Bronchial smooth muscle cell (primary cell): ENCODE measurements at places on chromosomes 7 and 10. TPM values are rescaled to one million over a fixed set of nuclear protein-coding genes. Genes with fewer than 3 reads are reported as not detected.

Gene HGF
- 59.0 and 126 TPM in 2 replicates for total RNA-seq

Gene ANKRD2
- total RNA-seq, result 0.16 and 4.9 TPM in 2 replicates

Gene STEAP1
- total RNA-seq, result 20.0 and 30.7 TPM in 2 replicates

Gene CLRN3
- not detected in 2 replicates for total RNA-seq

Gene ZNF488
- total RNA-seq, result 0.34 TPM in 1 of 2 replicates, not detected in the other

Gene VSTM2A
- not detected in 2 replicates for total RNA-seq

Gene FAM237B
- not detected in 2 replicates for total RNA-seq

Gene CPA4
- 2.7 and 10.6 TPM in 2 replicates for total RNA-seq

Gene VSTM4
- total RNA-seq, result 5.5 and 6.4 TPM in 2 replicates

Gene VWA2
- 0.86 and 0.95 TPM in 2 replicates for total RNA-seq

Gene HDAC9
- total RNA-seq, result 2.1 and 3.5 TPM in 2 replicates

Gene GHRHR
- total RNA-seq, result not detected in 2 replicates

Gene UCN3
- not detected in 2 replicates for total RNA-seq

Gene NKX2-3
- not detected in 2 replicates for total RNA-seq

Gene GCK
- total RNA-seq, result 1.1 and 3.2 TPM in 2 replicates

Gene AQP1
- total RNA-seq, result 1.4 and 1.7 TPM in 2 replicates

Gene CLCN1
- 0.09 TPM in 1 of 2 replicates, not detected in the other for total RNA-seq

Gene TAC1
- 0.16 TPM in 1 of 2 replicates, not detected in the other for total RNA-seq

Gene SLC13A1
- not detected in 2 replicates for total RNA-seq

Gene PARP12
- 10.1 and 13.7 TPM in 2 replicates for total RNA-seq

Gene NCF1
- under 0.01 TPM in 1 of 2 replicates, not detected in the other for total RNA-seq

Gene NPFFR1
- total RNA-seq, result under 0.01 TPM in 1 of 2 replicates, not detected in the other

Gene SPDYE11
- total RNA-seq, result not detected in 2 replicates

Gene DNAJC12
- 1.4 and 2.3 TPM in 2 replicates for total RNA-seq

Gene PNLIPRP1
- not detected in 2 replicates for total RNA-seq

Gene ATOH7
- total RNA-seq, result not detected in 2 replicates

Gene MMP21
- total RNA-seq, result not detected in 2 replicates

Gene FAM25G
- not detected in 2 replicates for total RNA-seq

Gene LEP
- not detected in 2 replicates for total RNA-seq

Gene UNCX
- total RNA-seq, result not detected in 2 replicates

Gene OPALIN
- total RNA-seq, result not detected in 2 replicates

Gene TMEM229A
- total RNA-seq, result not detected in 2 replicates

Gene ITGA8
- total RNA-seq, result under 0.01 and 3.0 TPM in 2 replicates

Gene ENKUR
- 0.09 and 0.16 TPM in 2 replicates for total RNA-seq

Gene UPK3B
- total RNA-seq, result 0.32 TPM in 1 of 2 replicates, not detected in the other

Gene SYT15B
- total RNA-seq, result not detected in 2 replicates

Gene AKR1D1
- total RNA-seq, result not detected in 2 replicates

Gene SPDYE6
- not detected in 2 replicates for total RNA-seq

Gene RGR
- not detected in 2 replicates for total RNA-seq

Gene DNMBP
- total RNA-seq, result 19.2 and 25.0 TPM in 2 replicates

Gene FXYD4
- not detected in 2 replicates for total RNA-seq

Gene C7orf57
- not detected in 2 replicates for total RNA-seq

Gene NPC1L1
- under 0.01 and 0.09 TPM in 2 replicates for total RNA-seq

Gene SPDYE3
- total RNA-seq, result not detected in 2 replicates

Gene EPHB6
- under 0.01 and 1.2 TPM in 2 replicates for total RNA-seq
